ENCODE measurements at places on chromosomes 5 and 9.

DNA sequence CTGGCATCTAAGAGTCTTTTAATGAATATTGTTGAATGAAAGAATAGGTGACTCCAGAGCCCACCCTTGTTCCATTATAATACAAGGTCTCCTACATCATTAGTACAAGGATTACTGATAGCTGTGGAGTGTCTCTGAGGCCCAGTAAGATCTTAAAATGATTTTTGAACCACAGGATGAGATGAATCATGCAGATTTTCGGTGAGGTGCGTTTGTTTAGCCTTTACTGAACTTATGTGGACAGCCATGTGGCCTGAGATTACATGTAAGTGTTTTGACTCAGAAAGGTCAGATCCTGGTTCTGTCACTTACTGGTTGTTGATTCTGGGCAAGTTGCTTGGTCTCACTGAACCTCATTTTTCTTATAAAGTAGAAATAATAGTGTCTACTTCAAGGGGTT is 21.6 kb downstream of the NFX1 start:
- no peak for DNase-seq

DNA sequence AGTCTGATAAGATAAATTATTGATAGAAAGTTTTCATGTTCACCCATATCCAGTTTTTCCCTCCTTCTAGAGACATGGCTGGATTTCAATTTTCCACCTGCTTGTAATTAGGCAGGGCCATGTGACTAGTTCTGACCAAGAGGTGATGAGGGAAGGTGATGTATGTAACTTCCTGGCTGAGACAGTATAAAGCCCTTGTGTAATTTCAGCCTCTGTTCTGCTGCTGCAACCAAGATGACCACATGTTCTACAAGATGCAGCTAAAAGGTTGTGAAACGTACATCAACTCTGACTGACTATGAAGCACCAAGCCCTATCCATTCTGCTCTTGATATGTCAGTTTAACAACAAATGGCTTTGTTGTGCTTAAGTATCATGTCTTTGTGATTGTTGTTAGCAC is 376.5 kb upstream of the DAB2 start:
- no peak for DNase-seq

- DNase-seq, result no peak
Observed at GRCh38 chr5:113520429-113520828, 6.9 kb downstream of the YTHDC2 start.

DNA sequence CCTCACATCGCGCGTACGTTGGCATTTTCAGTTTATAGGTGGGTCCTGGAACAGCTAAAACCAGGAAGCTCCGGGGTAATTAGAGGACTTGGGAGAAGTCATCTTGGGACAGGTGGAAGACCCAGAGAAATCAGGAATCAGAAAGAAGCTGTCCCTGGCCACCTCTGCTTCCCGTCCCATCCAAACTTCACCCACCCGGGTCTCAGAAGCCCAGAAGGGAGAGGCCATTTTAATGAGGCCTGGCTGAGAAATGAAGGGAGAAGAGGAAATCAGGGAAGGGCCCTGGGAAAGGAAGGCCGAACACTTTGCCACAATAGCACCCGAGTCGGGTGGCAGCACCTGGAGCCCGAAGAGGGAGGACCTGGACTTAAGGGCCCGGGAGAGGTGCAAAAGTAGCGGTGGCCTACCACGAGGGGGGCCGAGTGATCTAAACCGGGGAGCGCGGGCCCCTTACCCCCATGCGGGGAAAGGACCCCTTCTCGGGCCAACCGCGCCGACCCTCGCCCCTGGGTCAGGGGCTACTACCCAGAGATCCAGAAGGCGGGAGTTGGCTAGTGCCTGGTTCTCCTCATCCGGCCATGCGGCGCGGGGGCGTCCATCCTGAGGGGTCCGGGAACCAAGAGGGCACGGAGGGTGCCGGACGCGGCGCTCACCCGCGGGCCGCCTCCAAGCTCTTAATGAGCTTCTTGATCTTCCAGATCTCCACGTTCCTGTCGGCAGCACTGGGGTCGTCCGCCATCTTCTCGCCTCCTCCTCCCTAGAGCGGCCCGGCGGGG is 668 bp downstream of the ETF1 start:
- no peak for DNase-seq

DNA sequence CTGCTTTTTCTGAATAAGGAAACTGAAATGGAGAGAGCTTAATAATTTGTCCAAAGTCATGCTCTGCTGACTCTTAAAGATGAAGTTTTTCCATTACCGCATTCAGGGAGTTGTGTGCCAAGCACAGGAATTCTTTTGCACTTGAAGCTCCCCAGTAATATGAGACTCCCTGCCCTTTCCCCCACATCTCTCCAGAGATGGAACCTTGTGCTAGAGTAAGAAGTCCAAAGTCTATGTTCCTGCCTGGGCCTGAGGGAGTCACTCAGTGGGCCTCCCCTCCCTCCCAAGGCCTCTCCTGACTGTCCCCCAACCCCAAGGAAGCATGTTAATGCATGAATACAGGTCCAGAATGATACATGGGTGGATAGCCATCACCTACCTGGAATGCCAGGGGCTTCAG is 173.3 kb upstream of the SEMA6A start:
- DNase-seq, result no peak

- DNase-seq, result no peak
Observed at GRCh38 chr9:134923466-134923865, 5.8 kb upstream of the FCN1 start.

DNA sequence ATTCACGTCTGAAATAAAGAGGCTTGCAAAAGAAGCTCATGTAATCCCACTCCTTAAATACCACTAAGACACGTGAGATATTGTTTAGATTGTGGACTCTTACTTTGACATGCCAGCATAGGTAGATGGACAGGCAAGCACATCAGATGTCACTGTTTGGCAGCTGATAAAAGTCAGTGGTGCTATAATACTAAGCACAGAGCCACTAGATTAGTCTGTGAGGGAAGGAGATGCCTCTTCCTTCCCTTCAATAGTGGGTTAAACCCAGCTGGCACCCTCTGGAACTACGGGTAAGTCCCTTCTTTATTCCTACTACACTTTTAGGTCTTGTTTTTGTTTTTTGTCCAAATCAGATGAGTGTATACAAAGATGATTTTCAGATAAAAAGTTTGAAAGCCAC is at the start of gene MYOT:
TSS of gene MYOT (plus strand) at position 197 of the 400 bp plus-strand sequence. CDS start 2,792 bp downstream, outside the sequence.
- no peak for DNase-seq

DNA sequence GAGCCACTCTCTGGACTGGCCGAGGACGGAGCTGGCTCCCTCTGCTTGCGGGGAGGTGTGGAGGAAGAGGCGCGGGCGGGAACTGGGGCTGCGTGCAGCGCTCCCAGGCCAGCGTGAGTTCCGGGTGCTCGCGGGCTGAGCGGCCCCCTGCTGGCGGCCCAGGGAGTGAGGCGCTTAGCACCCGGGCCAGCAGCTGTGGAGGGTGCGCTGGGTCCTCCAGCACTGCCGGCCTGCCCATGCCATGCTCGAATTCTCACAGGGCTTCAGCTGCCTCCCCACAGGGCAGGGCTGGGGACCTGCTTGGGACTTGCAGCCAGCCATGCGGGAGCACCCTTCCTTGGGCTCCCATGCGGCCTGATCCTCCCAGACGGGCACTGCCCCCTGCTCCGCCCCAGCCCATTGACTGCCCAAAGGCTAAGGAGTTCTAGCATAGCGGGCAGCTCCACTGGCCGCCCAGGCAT is 416.9 kb downstream of the MRPS30 start:
- DNase-seq, result no peak

- no peak for DNase-seq
Observed at GRCh38 chr9:68551191-68551590, 10.5 kb upstream of the TMEM252 start.

- no peak for DNase-seq
Observed at GRCh38 chr9:121267689-121268597, at the start of gene GSN. Gene GSN, plus strand, starts transcription at chr9:121268162. Its CDS starts 33,810 bp downstream, at chr9:121301972.

GRCh38 chr5:157563373-157563928 is 12.1 kb downstream of the ADAM19 start:
- DNase-seq, result no peak

DNA sequence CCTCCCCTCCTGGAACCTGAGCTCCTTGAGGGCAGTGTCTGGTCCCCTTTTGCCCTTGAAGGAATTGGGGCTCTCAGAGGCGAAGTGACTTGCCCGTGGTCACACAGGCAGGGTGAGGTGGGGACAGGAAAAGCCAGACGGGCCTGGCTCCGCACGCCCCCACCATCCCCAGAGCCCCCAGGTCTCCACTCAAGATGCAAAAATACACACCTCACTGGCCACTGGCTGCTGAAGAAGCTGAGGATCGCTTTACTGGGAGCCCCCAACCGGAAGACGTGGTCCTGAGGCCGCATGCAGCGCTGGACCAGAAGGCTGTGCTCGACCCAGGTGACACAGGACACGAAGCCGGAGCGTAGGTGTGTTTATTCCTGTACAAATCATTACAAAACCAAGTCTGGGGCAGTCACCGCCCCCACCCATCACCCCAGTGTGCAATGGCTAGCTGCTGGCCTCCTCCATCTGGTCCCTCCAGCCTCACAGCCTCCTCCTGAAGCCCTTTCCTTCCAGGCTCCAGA is 7.6 kb upstream of the AK1 start:
- DNase-seq, result no peak

DNA sequence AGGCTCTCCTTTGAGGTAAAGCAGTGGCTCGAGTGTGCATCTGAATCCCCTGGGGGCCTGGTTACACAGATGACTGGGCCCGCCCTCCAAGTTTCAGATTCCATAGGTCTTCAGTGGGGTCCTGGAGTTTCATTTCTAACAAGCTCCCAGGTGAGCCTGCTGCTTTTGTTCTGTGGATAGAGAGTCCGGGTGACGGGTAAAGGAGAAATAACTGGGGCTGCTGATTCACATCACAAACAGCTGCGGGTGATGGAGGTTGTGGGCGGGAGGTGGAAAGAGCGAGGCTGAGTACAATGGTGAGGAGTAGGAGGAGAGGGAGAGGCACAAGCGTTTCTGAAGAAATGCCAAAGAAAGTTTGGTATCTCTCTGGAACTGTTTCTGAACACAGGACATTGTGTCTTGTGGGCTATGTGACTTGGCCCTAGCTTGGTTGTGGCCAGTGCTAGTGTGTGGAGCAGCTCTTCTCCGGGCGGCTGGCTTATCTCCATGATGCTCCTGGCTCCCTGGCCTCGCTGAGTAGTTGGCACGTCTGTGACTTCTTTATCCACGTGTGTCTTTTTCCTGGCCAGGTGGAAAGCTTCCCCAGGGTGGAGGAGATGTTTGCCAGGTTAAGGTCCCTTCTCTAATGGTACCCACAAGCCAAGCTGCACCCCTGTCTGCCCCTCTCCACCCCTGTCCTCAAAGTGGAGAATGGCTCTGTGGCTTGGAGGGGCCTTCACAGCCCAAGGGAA is 61.7 kb downstream of the HSPA4 start:
- no peak for DNase-seq

DNA sequence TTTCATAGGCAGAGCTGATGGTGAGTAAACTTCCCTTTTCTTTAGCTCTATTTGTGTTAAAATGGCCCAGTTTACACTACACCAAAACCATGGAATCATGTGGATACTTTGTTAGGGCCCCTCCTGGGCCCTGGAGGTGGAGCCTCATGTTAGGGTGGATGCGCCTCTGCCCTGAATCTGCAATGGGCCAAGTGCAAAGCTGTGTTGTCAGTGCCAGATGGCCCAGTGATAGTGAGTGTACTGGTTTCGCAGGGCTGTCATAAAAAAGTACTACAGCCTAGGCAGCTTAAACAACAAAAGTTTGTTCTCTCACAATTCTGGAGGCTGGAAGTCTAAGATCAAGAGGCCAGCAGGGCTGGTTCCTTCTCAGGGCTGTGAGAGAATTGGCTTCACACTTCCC is 64.8 kb downstream of the HSPA4 start:
- DNase-seq, result no peak

- no peak for DNase-seq
Observed at GRCh38 chr5:135229679-135230132, 169.3 kb downstream of the MACROH2A1 start.

DNA sequence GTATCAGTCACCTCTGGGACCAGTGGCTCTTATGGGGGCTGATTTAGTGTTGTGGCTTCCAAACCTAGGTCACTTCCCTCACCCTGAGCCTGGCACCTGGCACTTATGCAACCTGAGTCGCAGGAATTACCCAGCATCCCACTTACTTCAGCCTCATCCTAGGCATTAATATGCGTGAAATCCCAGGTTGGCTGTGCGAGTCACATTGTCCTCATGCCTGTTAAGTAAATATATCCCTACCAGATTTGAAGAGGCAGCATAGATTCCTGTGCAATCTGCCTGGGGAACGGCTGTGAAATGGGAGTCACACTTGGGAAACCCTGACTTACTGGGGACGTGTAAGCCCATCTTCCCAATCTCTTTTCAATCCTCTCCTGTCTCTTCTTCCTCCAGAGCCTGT is 42.7 kb upstream of the AKNA start:
- peak; percentile 32 for DNase-seq

DNA sequence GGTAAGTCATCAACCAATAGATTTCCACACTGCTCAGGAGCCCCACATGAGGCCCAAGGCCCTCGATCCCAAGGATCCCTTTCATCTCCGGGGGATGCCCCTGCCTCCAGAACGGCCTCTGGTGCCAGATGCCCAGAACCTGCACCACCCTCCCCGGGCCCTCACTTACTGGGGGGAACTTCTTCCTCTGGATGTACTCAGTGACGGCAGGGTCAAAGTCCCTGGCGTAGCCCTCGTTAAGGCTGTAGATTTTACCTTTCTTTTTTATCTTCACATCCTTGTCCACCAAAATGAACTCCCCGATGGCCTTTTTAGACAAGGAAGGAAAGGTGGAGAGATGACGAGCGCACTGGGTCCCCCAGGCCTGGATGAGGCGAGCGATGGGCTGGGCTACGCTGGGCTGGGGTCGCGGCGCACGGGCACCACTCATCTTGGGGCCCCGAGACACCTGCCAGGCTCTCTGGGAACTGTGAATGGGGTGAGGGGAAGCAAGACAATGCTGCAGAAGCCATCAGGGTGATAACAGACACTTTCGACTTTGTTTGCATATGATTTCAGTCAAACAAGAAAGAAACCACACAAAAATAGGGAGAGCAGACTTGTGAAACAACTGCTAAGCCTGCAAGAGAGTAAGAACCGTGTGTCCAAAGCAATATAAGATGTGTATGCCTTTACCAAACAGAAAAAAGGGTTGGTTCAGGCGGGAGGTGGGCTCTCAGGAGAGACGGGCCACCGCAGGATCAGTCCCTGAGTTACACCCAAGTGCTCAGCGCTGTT is 13.2 kb upstream of the FBP2 start:
- no peak for DNase-seq

- DNase-seq, result no peak
Observed at GRCh38 chr9:99818500-99818899, 3.2 kb upstream of the NR4A3 start.

DNA sequence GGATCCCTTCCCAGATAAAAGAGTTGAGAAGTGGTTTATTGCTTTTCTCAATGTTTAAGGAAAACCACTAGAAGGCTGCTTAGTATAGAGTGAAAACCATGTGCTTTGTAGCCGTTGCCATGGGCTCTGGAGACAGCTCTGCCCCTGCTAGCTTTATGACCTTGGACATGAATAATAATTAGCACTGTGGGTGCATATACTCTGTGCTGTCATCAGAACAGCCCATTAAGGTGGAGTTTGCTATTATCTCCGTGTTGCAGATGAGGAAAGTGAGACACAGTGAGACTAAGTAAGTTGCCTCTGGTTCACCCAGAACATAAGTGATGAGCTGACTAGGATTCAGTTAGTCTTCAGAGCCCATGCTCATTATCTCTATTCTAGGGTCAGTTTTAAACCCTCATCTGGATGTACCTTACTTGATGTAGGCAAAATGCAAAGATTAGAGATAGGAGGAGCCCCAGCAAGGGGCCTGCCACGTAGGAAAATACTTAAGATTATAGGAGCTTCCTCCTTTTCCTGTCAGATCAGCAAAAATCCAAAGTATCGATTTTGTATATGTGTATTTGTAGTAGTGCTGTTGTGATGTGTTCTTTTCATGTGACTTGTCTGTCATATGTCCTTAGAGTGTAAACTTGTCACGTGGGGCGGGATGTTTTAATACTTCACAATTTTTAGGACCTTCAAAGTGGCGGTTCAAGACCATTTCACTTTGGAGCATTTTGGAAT is 102.5 kb downstream of the TLE4 start:
- DNase-seq, result no peak

Data from NCI-H187 treated with DMSO at 0.1 percent for 48 hours (cell line).